ENCODE measurements at places on chromosomes 12 and 14.

- no peaks in the 10 kb centered on the region for H3K36me3 ChIP-seq
- no peaks in the 10 kb centered on the region for H3K4me1 ChIP-seq
- no peaks in the 10 kb centered on the region for H3K27me3 ChIP-seq
- H3K4me3 ChIP-seq = no peak overlapping the region
Measured at GRCh38 chr14:56300495-56300894, 182.3 kb downstream of the PELI2 start.

GRCh38 chr12:19120795-19121194, 8.7 kb upstream of the PLEKHA5 start:
- peaks cover 2% of the 10 kb centered on the region for H3K27me3 ChIP-seq
- DNase-seq = no peak
- peaks cover 4% of the 10 kb centered on the region for H3K4me1 ChIP-seq
- H3K4me3 ChIP-seq = no peak overlapping the region
- H3K27ac ChIP-seq = no peak overlapping the region

- peaks cover 12% of the 10 kb centered on the region for H3K36me3 ChIP-seq
- DNase-seq = no peak
- H3K27ac ChIP-seq = peak overlapping the region; percentile 60
- no peak overlapping the region for H3K4me3 ChIP-seq
- H3K4me1 ChIP-seq = peaks cover 20% of the 10 kb centered on the region
Measured at GRCh38 chr14:24253936-24254335, 9.0 kb downstream of the TGM1 start.

DNA sequence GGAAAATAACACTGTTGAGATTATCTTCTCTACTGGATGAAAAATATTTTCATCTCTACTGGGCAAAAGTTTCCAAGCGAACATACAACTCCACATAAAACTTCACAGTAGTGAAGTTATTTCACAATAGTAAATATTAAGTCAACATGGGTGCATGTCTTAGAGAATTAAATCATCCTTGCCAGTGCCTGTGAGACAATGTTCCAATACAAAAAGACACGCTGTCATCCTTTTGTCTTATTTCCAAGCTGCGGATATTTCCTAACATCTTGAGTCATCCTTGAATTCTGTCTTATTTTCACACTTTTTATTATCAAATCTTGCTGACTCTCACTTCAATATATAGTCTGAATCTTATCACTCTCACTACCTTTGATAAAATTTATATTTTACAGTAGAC, 142.9 kb upstream of the KITLG start:
- H3K4me1 ChIP-seq = no peaks in the 10 kb centered on the region
- DNase-seq = no peak
- no peak overlapping the region for H3K27ac ChIP-seq
- H3K27me3 ChIP-seq = no peaks in the 10 kb centered on the region
- H3K4me3 ChIP-seq = no peak overlapping the region

GRCh38 chr14:96363751-96364336, 518 bp downstream of the GSKIP start:
- H3K27ac ChIP-seq = peak overlapping the region; percentile 75
- H3K4me1 ChIP-seq = peaks cover 35% of the 10 kb centered on the region
- H3K4me3 ChIP-seq = peak overlapping the region; percentile 92
- DNase-seq = peak; percentile 27
- no peaks in the 10 kb centered on the region for H3K27me3 ChIP-seq

DNA sequence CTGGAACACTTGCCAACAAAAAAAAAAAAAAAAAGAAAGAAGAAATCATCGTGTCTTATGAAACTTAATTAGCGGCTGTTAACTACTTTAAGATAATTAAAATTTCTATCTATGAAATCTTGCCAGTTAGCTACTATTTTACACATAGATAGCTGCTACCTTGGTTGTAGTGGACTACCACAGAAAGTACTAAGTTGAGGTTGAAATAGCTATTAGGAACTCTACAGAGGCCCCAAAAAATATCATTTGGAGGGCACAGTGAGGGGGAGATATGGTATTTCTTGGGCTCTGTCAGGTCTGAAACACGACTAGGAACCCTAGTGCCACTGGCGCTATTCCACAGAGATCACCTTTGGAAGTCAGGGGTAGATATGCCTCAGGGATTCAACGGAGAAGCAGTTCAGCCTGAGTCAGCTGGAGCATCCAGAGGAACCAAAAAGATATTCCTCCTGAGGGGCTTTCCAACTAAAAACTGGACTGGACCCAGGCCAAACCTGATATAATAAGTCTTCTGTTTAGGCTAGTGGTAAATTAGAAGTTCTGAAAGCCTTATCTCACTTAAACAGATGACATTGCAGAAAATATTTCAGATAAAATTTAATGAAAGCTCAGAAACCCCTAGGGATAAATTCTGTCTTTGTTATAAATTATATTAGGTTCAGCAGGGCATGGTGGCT, 126.1 kb downstream of the EPS8 start:
- H3K4me1 ChIP-seq = no peaks in the 10 kb centered on the region
- H3K27me3 ChIP-seq = no peaks in the 10 kb centered on the region
- no peak overlapping the region for H3K4me3 ChIP-seq
- DNase-seq = no peak

DNA sequence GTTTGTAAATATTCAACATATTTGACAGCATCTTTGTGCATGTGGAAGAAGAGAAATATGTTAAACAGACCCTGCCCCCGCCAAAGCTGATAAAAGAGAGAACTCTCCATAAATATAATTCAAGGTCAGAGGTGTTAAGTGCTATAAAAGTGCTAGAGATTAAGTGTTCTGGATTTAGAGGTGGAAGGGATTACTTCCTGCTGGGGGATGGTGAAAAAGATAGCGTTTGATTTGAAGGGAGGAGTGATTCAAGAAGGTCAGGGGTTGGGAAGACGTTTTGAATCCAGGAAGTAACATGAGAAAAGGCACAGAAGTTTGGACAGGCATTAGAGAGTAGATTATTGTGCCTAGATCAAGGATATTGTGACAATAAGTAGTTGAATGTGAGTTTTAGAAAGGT, 30.2 kb downstream of the RIC8B start:
- H3K27me3 ChIP-seq = no peaks in the 10 kb centered on the region
- H3K27ac ChIP-seq = no peak overlapping the region
- H3K4me1 ChIP-seq = peaks cover 2% of the 10 kb centered on the region
- no peak overlapping the region for H3K4me3 ChIP-seq

GRCh38 chr14:73958591-73958990, 8.5 kb downstream of the COQ6 start:
- H3K4me3 ChIP-seq = no peak overlapping the region
- H3K27ac ChIP-seq = no peak overlapping the region
- H3K27me3 ChIP-seq = no peaks in the 10 kb centered on the region
- H3K36me3 ChIP-seq = peaks cover 32% of the 10 kb centered on the region

GRCh38 chr12:50573271-50573670, 68.5 kb downstream of the DIP2B start:
- no peak overlapping the region for H3K4me3 ChIP-seq
- H3K27me3 ChIP-seq = no peaks in the 10 kb centered on the region
- peaks cover 13% of the 10 kb centered on the region for H3K4me1 ChIP-seq
- no peak overlapping the region for H3K27ac ChIP-seq

- DNase-seq = no peak
- H3K4me1 ChIP-seq = no peaks in the 10 kb centered on the region
- no peak overlapping the region for H3K4me3 ChIP-seq
- H3K27me3 ChIP-seq = no peaks in the 10 kb centered on the region
- H3K36me3 ChIP-seq = no peaks in the 10 kb centered on the region
Measured at GRCh38 chr12:105595440-105595839, 264.9 kb downstream of the C12orf75 start.

DNA sequence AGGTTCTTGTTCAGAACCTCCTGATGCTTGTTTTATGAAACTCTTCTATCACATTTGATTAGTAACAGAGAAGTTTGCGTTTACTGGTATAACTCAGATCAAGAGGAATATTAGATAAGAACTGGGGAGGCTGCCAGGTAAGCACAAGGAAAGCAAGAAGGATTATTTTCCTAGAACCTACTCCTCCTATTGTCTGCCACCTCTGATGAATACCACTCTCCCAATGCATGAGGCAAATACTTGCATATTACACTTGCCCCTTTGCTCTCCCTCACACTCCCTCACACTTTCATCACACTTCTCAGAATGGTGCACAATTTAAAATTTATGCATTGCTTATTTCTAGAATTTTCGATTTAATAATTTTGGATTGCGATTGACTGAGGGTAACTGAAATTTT, 43.6 kb downstream of the LIN7A start:
- H3K27ac ChIP-seq = no peak overlapping the region
- H3K36me3 ChIP-seq = no peaks in the 10 kb centered on the region
- H3K4me3 ChIP-seq = no peak overlapping the region
- no peaks in the 10 kb centered on the region for H3K27me3 ChIP-seq

- no peak overlapping the region for H3K27ac ChIP-seq
- DNase-seq = no peak
- no peak overlapping the region for H3K4me3 ChIP-seq
- H3K36me3 ChIP-seq = no peaks in the 10 kb centered on the region
Measured at GRCh38 chr12:88519802-88520435, 60.4 kb downstream of the KITLG start.

DNA sequence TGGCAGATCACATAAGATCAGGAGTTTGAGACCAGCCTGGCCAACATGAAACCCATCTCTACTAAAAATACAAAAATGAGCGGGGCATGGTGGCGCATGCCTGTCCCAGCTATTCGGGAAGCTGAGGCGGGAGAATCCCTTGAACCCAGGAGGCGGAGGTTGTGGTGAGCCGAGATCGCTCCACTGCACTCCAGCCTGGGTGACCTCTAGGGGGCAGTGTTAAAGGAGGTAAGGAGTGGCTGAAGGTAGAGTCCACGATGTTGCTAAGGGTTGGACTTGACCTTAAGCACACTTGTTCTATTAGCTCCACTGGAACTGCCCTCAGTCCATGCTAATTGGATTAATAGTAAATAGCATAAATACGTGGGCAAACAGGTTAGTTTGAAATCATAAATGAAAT, 62.4 kb upstream of the PSMC1 start:
- H3K36me3 ChIP-seq = no peaks in the 10 kb centered on the region
- DNase-seq = peak; percentile 6
- no peak overlapping the region for H3K4me3 ChIP-seq
- no peaks in the 10 kb centered on the region for H3K4me1 ChIP-seq

DNA sequence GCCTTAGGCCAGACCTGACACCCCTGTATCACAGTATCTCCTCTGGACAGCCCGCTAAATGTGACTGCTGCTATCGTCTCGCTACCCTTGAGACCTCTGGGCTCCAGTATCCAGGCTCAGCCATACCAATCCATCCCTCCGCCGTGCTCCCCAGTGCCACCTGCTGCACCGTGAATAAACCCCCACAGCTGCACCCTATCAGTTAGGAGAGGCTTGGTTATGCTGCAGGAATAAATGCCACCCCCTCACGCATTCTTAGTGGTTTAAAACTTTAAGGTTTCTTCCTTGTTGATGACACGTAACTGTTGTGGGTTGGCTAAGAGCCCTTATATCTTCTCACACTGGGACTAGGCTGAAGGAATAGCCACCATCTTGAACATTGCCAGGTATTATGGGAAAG, 12.1 kb downstream of the CCDC63 start:
- no peak overlapping the region for H3K4me3 ChIP-seq
- no peak for DNase-seq
- H3K4me1 ChIP-seq = peaks cover 2% of the 10 kb centered on the region
- H3K27ac ChIP-seq = no peak overlapping the region
